Renal cortex interstitium (tissue), 15 donors: ENCODE measurements at places on chromosomes 6 and 20. TPM values are rescaled to one million over a fixed set of nuclear protein-coding genes. Genes with fewer than 3 reads are reported as not detected.

PI3 gene
- polyA plus RNA-seq = not detected

DNA sequence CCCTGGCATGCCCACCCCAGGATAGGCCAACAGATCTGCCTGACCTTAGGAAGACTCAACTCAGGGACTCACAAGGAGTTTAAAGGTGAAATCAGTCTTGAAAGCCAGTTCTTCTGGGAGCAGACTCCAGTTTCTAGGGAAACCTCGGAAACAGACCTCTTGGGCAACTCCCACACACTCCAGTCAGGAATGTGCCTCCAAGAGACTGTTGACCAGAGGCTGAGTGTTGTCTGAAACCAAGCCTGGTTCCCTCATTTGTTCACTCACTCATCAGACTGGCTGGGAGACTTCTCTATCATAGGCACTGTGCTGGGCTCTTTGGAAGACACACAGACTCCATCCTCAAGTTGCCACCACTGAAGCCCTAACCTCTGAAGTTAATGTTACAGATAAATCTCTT, 1.8 kb downstream of the TREM1 start:
- DNase-seq = no peak

ZNF165 gene
- 4.6 TPM for polyA plus RNA-seq

GRCh38 chr6:161414707-161415106, 140.8 kb upstream of the AGPAT4 start:
- no peak for DNase-seq

- DNase-seq = no peak
Observed at GRCh38 chr20:22536141-22536828, 48.1 kb downstream of the FOXA2 start.

DNA sequence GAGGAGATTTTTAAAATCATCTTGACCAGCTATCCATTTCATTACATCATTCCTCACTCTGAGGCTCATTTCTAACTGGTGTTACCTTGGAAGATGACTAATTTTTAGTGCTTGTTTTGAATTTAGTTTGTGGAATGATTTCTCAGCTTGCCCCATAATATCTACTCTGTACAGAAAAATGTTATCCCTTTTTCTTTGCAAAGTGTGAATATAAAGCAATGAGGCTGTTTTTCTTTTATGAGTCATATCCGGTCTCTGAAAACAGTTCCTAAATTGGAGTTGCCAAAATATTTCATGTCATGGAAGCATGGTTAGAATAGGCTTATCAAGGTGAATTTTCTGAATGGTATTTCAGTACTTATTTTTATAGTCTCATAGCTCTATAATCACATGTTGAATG, 43.8 kb downstream of the FUT9 start:
- DNase-seq = no peak

- no peak for DNase-seq
Observed at GRCh38 chr20:3037654-3038053, 5.8 kb upstream of the GNRH2 start.

GRCh38 chr6:47964969-47965368, 146.0 kb downstream of the PTCHD4 start:
- DNase-seq = no peak

DNA sequence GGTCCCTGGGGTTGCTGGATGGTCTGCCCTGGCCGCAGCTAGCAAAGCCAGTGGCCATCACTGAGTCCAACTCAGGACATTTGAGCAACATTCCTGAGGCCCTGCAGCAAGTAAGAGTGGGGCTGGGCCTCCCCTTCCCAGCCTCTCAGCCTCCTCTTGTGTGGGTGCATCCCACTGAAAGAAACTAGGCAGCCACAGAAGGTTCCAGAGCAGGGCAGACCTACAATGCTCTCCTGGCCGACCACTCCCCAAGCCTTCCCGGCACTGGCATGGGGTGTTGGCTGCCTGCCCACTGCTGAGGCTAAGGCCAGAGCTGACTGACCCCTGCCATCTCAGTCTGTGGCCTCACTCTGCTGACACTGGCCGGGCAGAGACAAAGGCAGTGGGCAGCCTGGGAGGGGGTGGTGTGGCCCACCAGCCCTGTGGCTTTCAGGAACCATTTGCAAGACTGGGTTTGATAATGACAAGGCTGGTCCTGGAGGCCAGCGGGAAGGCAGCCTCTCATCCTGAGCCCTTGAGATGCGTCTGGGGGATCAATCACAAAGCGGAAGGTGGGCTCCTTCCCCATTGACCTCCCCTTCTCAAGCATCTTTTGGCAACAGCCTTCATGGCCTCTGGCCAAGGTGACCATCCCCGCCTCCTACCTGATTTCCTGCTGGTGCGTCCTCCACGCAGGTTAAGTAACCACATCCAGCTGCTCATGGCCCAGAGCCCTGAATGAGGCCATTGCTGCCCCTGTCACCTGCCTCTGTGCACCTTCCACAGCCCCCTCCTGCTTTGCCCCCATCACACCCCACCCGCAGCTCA, 9.6 kb downstream of the DLGAP4 start:
- DNase-seq = no peak

TFAP2B gene
- 16.2 TPM for polyA plus RNA-seq

CDYL gene
- polyA plus RNA-seq = 26.7 TPM

CENPW gene
- polyA plus RNA-seq = 35.0 TPM

GRCh38 chr6:41353333-41353732, 17.9 kb downstream of the NCR2 start:
- no peak for DNase-seq

DNA sequence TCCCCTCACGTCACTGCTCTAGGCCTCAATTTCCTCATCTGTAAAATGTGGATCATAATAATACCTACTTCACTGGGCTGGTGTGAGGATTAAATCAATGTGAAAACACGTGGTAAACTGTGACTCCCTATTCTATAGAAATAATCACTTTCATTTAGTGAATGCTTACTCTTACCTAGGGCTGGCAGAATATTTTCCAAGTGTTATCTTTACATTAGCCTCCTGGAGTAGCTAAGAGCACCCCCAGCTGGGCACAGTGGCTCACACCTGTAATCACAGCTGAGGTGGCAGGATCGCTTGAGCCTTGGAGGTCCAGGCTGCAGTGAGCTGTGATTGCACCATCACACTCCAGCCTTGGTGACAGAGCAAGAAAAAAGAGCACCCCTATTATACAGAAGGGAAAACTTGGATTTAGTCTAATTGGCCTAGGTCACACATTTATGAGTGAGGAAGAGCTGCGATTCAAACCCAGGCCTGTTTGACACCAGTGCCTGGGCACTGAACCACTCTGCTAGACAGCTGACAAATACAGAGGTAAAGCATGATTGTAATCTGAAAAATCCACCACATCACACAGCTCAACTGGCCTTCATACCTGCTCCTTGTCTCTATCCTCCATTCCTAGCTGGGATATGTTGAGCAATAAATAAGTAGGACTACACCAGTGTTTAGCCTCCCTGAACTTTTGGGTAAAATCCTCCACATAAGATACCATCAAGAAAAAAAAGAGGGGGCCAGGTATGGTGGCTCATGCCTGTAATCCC, 1.4 kb upstream of the SNTA1 start:
- DNase-seq = no peak

NINL gene
- polyA plus RNA-seq = 41.8 TPM

SLC17A3 gene
- 1.2 TPM for polyA plus RNA-seq
